ENCODE measurements at places on chromosomes 16 and 17.

- DNase-seq: no peak
Observed at GRCh38 chr17:62965174-62965685, 805 bp upstream of the TANC2 start.

DNA sequence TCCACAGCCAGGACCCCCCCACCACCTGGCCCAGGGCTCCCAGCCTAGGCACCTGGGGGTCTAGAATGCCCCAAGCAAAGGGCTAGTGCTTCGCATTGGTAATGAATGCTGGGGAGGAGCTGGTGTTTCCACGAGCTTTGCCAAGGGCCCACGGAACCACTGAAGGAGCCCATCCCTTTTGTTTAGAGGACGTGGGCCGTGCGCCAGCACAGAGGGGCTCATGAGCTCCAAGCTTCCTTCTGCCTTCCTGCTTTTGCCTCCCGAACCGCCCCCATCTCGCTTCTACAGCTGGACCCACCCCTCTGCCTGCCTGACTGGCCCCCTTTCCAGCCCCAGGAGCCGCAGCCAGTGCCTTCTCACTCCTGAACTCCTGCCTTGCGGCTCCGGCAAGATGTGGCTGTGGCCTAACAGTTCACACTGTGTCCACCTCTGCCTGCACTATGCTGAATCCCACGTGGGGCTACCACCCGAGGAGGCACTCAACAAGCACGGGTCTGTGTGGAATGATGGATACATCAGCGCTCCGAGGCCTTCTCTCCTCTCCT is 31.8 kb upstream of the RASD1 start:
- no peak for DNase-seq

DNA sequence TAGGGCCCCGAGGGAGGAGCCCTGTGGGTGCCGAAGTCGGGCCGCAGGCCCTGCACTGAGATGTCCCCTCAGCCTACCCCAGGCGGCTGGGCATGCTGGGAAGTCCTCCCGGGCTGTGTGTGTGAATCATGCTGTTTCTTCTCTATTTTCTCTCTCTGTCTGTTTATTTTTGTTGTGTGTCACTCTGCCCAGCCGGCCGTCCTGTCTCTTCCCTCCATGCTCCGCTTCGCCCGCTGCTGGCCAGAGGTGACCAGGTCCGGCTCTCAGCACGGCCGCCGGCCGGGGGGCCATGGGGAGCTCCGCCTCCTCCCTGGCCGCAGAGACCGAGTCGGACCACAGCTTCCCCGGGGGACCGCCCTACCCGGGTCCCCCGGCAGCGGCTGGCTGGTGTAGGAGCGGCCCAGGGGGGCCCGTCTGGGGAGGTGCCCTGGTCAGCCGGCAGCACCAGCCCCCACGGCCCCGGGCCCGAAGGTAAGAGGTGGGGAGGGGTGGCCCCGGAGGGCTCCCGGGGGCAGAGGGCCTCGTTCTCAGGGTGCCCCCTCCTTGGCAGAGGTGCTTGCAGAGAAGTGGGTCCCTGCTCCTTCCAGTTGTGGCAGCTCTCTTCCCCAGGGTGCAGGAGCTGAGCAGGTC is 12.5 kb downstream of the CAPN15 start:
- no peak for DNase-seq

DNA sequence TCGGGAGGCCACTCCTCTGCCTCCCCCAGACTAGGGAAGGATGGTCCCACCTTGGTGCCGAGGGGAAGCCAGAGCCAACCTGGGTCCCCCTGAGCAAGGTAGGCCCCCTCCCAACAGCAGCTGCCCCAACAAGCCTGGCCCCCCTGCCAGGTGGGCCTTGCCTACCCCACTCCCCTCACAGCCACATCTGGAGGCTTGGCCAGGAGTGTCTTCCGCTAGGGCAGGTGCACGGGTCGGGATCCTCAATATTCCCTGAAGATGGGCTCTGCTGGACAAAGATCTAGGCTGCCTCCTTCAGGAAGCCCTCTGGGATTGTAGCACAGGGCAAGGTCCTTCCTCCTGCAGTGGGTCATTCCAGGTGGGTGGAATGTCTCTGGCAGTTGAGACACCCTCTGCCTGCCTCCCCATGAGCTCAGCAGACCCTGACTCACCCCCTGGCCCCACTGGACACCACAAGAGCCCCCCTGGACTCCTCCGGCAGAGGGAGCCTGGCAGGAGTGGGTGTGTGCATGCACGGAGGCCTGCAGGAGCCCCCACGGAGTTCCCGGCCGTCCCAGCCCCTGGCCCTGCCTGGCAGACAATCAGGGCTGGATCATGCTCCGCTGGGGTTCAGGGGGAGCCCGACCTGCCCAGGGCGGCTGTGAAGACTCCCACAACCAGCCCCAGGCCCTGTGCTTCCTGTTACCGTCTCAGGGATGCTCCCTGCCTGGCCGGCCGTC is 435 bp downstream of the C1QTNF8 start:
- no peak for DNase-seq

DNA sequence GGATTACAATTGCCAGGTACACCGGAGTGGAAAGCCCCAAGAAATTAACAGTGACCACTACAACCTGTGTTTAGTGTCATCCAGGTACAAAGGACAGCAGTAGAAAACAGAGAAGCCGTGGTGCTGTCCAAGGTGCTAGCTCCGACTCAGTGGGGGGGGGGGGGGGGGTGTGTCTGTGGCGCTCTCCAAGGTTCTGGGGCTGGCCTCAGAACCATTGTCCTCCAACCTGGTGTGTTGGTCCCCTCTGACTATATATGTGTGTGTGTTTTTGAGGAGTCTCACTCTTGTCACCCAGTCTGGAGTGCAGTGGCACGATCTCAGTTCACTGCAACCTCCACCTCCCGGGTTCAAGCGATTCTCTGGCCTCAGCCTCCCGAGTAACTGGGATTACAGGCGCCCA is 5.8 kb upstream of the ZNF23 start:
- DNase-seq: no peak

- no peak for DNase-seq
Observed at GRCh38 chr16:80500961-80501525, 39.8 kb upstream of the DYNLRB2 start.

- DNase-seq: no peak
Observed at GRCh38 chr16:84732674-84733352, 33.0 kb downstream of the USP10 start.

GRCh38 chr16:15735610-15736009 is 85.6 kb downstream of the NDE1 start:
- no peak for DNase-seq

DNA sequence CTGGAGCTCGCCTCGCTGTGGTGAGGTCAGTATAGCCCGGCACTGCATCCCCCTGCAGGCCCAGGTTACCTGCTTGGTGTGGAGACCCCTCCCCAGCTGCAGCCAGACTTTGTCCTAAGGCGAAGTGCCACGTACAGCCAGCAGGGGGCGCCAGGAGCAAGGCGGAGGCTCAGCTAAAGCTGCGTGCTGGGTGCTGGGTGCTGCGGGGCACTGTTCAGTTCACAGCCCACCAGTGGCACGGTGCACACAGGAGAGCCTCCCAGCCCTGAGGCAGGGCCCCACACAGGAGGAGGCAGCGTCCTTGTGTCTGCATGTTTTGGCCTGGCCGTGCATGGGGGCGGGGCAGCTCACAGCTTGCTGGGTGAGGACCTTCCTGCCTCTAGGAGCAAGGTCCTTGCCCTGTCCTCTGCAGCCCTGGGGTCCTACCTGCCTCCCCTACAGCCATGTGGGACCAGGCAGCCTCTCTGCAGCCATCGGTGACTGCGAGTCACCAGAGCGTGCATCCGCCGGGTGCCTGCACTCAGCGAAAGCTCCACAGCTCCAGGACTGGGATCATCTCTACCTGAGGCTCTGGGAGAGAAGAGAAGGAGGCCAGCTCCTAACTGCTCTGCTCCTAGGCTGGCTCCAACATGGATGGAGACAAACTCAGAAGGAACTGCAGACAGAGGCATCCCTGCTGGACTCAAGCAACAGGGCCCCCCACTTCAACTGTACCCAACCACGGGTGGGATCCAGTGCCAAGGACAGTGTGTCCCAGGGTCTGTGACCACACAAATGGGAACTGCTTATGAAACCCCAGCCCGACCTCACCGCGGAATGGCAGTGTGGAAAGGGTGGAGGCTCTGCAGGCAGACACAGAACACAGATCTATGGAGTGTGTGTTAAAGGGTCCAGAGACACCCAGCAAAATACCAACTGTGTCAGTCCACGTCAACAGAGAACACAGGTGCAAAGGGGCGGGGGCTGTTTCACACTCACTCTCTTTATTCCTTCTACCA is 19.0 kb downstream of the SLC7A5 start:
- no peak for DNase-seq

DNA sequence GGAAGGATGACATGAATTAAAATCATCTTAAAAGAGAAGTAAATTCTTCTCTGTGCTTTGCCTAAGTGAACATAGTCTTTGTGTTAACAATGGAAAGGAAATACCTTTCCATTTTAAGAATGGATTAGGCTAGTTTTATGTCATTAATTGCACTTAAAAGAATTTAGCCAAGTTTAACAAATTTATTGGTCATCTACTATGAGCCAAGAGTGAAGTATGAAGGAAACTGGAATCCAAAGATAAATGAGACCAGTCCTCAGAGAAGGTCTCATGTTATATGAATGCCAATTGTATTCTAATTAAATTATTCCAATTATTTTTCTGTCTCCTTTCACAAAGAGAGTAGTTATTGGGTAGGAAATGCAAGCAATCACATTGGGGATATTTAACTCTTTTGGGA is 741.3 kb upstream of the SOX9 start:
- DNase-seq: no peak

GRCh38 chr17:82087961-82088837 is 9.8 kb downstream of the FASN start:
- no peak for DNase-seq

DNA sequence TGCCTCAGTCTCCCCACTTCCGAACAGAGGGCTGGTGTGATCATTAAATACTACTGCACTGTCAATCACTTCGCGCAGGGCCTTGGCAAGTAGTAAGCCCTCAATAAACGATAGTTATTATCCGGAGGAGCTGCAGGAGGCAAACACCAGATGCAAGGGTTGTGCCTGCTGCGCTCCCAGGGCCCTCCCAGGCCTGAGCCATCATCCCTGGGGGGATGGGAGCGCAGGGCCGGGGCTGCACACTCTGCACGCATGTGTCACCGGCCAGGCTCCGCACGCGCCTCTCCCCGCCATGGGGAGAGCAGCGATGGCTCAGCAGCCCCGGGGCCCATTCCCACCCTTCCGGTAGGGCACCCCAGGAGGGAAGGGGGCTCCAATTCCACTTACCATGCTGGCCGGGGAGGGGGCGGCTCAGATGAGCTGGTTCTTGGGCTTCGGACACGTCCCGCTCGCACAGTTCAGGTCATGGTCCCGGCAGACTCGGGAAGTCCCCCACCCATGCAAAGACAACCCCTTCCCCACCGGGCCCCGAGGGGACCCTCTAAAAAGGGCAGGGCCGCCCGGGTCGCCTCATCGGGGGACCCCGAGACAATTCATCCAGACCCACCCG is 681 bp downstream of the XPO6 start:
- peak; percentile 11 for DNase-seq

- no peak for DNase-seq
Observed at GRCh38 chr16:22685459-22685830, 128.5 kb upstream of the HS3ST2 start.

DNA sequence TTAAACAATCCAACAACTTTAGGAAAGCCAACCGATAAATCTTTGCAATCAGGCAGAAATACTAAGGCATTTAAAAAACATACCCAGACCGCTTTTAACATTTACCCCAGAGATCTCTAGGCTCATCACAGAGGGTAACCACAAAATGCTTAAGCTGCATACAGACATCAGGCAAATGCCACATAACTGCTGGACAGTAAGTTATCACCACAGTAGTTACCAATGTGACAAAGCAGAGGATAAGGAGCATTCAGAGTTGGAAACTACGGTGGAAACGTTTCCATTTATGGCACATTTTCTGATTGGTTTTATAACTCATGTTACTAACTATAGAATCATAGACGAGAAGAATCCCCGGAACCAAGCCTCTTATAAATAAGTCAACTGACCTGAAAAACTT is 77.5 kb downstream of the KANSL1 start:
- DNase-seq: no peak

DNA sequence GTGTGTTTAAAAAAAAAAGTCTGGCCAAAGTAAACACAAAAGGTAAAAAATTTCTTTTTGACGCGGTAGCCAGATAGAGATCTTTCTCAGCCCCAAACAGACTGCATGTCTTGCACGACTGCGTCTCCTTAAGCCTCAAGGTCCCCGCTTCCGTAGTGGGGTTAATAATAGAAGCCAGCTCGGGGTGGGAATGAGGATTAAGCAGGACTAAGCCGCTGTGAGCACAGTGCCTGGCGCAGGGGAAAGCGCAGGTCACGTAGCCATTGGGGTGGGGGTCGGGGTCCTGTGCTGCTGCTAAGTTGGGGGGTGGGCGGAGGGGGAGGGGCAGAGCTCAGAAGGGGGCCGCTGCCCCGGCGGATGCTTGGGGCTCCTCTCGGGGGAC is 521 bp downstream of the GGA2 start:
- DNase-seq: no peak

GRCh38 chr17:41403404-41404023 is 6.1 kb upstream of the KRT31 start:
- DNase-seq: no peak

DNA sequence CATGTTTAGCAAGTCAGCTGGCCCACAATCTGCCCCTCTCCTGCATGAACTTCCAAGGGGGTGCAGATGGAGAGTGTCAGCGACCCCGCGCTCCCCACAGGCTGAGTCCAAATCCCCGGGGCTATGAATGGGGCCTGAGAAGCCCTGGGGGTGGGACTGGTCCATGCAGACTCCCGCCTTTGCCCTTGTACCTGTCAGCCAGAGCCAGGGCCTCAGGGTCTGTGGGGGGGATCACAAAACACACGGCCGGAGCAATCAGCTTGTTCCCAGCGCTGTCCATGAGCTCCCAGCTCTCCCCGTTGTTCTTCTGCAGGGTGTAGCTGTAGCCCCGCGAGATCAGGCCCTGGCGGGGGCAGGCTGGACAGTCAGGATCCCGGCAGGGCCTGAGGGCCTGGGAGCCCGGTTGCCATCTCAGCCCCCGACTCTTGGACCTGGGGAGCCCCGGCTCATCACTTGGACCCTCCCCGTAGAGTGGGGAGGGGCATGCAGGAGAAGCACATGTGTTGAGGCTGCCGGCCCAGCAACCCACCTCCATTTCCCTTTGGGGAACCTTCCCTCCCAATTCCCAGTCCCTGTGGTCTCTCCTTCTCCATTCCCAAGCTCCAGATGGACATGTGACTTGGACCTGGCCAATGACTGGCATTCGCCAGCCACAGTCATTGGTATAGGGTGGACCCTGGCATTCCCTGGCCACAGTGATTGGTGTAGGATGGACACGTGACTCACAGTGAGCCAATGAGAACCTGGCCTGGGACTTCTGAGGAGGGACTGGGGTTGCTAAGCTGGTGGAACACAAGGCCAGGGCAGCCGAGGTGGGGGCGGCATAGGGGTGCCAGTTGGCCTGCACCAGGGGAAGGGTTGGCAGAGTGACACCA is 42.4 kb downstream of the PPL start:
- no peak for DNase-seq
